ENCODE measurements at places on chromosomes 5 and 9.

- no peak overlapping the region for H3K4me3 ChIP-seq
- H3K36me3 ChIP-seq = no peaks in the 10 kb centered on the region
- no peaks in the 10 kb centered on the region for H3K4me1 ChIP-seq
- DNase-seq = no peak
Measured at GRCh38 chr9:1938135-1938534, 77.0 kb upstream of the SMARCA2 start.

DNA sequence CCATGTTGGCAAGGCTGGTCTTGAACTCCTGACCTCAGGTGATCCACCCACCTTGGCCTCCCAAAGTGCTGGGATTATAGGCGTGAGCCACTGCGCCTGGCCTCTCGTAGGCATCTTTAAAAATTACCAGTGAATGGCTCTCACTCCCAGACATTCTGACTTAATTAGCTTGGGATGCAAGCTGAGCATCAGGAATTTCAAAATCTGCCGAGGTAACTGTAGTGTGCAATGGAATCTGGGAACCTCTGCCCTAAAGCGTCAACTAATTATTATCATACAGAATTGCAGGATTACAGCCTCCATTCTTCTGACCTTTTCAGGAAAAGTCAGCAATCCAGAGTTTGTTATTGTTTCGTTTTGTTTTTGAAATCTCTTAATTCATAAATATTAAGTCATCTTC lies 213.4 kb upstream of the DMAC1 start:
- no peaks in the 10 kb centered on the region for H3K36me3 ChIP-seq
- H3K4me3 ChIP-seq = no peak overlapping the region
- no peaks in the 10 kb centered on the region for H3K4me1 ChIP-seq
- no peak overlapping the region for H3K27ac ChIP-seq
- no peaks in the 10 kb centered on the region for H3K27me3 ChIP-seq

DNA sequence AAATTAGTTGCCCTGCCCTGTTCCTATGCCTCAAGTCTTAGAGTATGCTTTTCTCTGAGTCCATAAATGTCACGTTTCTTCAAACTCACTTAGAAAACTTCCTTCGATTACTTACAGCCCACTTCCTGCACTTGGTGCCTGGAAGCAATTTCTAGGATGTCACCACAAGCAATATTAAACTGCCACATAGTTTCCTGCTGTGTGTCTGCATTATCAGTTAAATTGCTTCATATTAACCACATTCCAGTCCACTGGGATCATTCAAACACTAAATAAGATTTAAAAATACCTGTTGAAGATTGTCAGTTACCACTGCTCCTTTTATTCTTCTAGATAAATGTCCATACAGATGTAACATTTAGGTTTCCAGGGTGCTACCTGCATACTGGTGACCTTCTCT lies 4.1 kb downstream of the DENND1A start:
- H3K4me3 ChIP-seq = no peak overlapping the region
- H3K27me3 ChIP-seq = no peaks in the 10 kb centered on the region
- H3K36me3 ChIP-seq = no peaks in the 10 kb centered on the region
- peaks cover 12% of the 10 kb centered on the region for H3K4me1 ChIP-seq
- H3K27ac ChIP-seq = no peak overlapping the region
- DNase-seq = no peak

GRCh38 chr5:140111859-140112551 lies 1.9 kb upstream of the PURA start:
- no peak for DNase-seq
- H3K36me3 ChIP-seq = no peaks in the 10 kb centered on the region
- peaks cover 29% of the 10 kb centered on the region for H3K27me3 ChIP-seq
- H3K4me1 ChIP-seq = peaks cover 36% of the 10 kb centered on the region
- H3K27ac ChIP-seq = no peak overlapping the region
- H3K4me3 ChIP-seq = no peak overlapping the region

- no peak overlapping the region for H3K27ac ChIP-seq
- no peak overlapping the region for H3K4me3 ChIP-seq
- no peaks in the 10 kb centered on the region for H3K36me3 ChIP-seq
- no peak for DNase-seq
Measured at GRCh38 chr5:139881143-139881733, 85.6 kb downstream of the PSD2 start.

- no peak overlapping the region for H3K4me3 ChIP-seq
- no peak for DNase-seq
- H3K36me3 ChIP-seq = no peaks in the 10 kb centered on the region
- H3K27me3 ChIP-seq = no peaks in the 10 kb centered on the region
Measured at GRCh38 chr5:146718609-146719008, 159.9 kb downstream of the PPP2R2B start.

GRCh38 chr5:141373673-141374317 lies at the start of gene PCDHGA6:
Gene PCDHGA6 (plus strand): TSS chr5:141373891. CDS start chr5:141374084, 193 bp downstream.
- no peak for DNase-seq
- H3K36me3 ChIP-seq = no peaks in the 10 kb centered on the region
- H3K27ac ChIP-seq = no peak within 1 kb of the TSS

- no peaks in the 10 kb centered on the region for H3K36me3 ChIP-seq
- peaks cover 23% of the 10 kb centered on the region for H3K4me1 ChIP-seq
- H3K27ac ChIP-seq = no peak overlapping the region
- H3K27me3 ChIP-seq = peaks cover 7% of the 10 kb centered on the region
Measured at GRCh38 chr9:126488881-126489404, 124.8 kb upstream of the LMX1B start.

DNA sequence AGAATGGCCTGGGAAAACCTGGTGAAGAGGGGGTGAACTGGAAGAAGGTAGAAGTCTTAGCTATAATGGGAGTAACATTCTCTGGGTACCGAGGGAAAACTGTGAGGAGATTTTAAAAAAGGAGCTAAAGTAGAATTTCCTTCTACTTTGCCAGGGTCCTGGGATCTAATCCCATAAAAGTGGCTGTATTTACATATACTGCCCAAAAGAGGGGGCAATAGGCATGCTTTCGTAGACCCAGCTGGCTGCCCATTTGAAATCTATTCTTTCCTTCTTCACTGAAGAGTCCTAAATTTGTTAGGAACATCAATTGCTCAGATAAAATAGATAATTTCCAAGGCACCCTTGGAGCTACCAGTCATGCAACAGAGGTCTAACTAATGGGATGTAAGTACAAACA lies 159.2 kb downstream of the CDC42SE2 start:
- H3K27ac ChIP-seq = no peak overlapping the region
- H3K27me3 ChIP-seq = no peaks in the 10 kb centered on the region
- H3K4me1 ChIP-seq = no peaks in the 10 kb centered on the region
- peaks cover 40% of the 10 kb centered on the region for H3K36me3 ChIP-seq
- no peak overlapping the region for H3K4me3 ChIP-seq

- no peak for DNase-seq
- no peaks in the 10 kb centered on the region for H3K27me3 ChIP-seq
- H3K4me1 ChIP-seq = peaks cover 18% of the 10 kb centered on the region
- no peak overlapping the region for H3K4me3 ChIP-seq
Measured at GRCh38 chr9:70567511-70567910, 153.1 kb upstream of the KLF9 start.

- H3K4me1 ChIP-seq = no peaks in the 10 kb centered on the region
- H3K4me3 ChIP-seq = no peak overlapping the region
- no peaks in the 10 kb centered on the region for H3K36me3 ChIP-seq
- no peak for DNase-seq
Measured at GRCh38 chr9:92122061-92122460, 6.8 kb upstream of the SPTLC1 start.

Data from natural killer cell (primary cell).